ENCODE measurements at places on chromosomes 1 and 21.

- no peak for DNase-seq
Observed at GRCh38 chr1:185733818-185734735, at the start of gene HMCN1. TSS of gene HMCN1 (plus strand) at chr1:185734391. CDS start at chr1:185734780, 389 bp downstream.

- no peak for DNase-seq
Observed at GRCh38 chr1:201089596-201089995, 22.6 kb downstream of the CACNA1S start.

DNA sequence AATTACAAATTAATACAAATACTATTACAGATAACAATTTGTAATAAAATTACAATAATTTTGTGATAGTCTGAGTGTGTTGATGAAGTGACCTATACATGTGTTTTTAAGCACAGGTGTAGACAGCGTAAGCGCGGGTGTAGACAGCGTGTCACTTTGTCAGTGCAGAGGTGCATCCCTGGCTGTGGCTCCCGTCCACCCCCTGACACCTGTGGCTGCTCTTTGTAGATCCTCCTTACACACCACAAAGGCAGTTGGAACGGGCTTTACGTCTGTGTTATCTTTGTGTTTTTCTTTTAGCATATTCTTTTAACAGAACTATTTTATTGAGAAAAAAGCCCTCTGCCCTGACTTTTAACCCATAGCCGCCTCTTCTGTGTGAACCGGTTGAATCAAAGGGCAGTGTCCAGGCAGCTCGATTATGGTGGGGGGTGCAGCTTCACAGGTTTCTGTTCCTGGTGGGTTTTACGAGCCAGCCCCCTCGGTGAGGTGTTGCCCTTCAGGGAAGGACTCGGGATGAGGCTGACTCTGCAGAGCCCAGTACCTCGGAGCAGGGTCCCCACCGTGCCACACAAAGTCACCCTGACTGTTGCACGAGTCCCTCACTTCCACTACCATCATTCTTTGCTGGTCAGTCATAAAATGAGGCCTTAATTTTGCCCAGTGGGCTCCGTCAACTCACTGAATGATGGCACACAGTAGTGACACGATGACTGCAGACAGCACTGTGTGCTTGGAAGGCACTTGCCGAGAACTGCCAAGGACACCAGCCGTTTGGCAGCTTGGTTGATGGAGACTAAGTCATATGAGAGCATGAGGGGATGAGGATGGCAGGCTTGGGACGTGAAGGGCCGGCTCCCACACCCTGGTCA lies 86.4 kb upstream of the COL6A1 start:
- DNase-seq: no peak

- no peak for DNase-seq
Observed at GRCh38 chr1:161092621-161093028, 3.3 kb upstream of the NECTIN4 start.

GRCh38 chr1:234544087-234544579 lies 65.2 kb upstream of the TARBP1 start:
- peak; percentile 12 for DNase-seq

GRCh38 chr1:162832470-162832869 lies 28.5 kb downstream of the CCDC190 start:
- no peak for DNase-seq

GRCh38 chr21:22544747-22545146 lies 1546.5 kb downstream of the NCAM2 start:
- DNase-seq: no peak

- DNase-seq: no peak
Observed at GRCh38 chr21:42650441-42651421, 2.7 kb upstream of the PDE9A start.

DNA sequence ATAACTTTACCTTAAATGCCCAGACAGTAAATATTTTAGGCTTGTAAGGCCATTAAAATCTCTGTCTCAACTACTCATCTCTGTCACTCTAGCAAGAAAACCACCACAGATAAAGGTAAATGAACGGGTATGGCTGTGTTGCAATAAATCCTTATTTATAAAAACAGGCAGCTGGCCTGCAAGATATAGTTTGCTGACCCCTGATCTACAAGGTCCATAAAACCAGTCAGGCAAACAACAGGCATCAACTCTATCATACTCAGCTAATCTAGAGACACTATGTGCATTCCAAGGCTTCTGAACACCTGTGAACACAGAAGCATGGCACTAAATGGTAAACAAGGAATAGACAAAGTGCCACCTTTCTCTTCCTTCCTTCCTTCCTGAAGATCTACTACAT lies 9.7 kb downstream of the FAF1 start:
- no peak for DNase-seq

Measured in stimulated activated CD8-positive, alpha-beta memory T cell treated with anti-CD3 and anti-CD28 coated beads, Interleukin-4, amount 100 ng/mL, for 1 hour (primary cell).